ENCODE measurements at places on chromosomes 13 and 19.

- no peak for DNase-seq
Measured at GRCh38 chr13:24863748-24864540, 100.0 kb downstream of the RNF17 start.

GRCh38 chr13:112972867-112973576, 4.0 kb downstream of the MCF2L start:
- DNase-seq, result no peak

GRCh38 chr19:49999371-50000010, 25.7 kb downstream of the VRK3 start:
- DNase-seq, result no peak

DNA sequence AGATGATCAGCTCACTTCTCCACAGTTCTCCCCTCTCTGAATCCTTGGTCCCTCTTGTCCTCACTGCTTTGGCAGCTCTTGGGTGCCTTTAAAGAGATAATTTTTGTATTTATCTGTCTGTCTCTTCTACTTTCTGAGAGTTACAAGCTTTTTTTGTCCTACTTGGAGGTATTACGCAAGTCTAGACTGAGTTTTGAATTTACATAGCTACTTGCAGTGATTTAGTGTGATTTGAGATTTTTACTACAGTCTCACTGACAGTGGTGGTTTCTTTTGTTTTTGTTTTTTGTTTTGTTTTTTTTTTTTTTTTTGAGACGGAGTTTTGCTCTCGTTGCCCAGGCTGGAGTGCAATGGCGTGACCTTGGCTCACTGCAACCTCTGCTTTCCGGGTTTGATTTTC, 22.1 kb downstream of the URI1 start:
- DNase-seq, result no peak

DNA sequence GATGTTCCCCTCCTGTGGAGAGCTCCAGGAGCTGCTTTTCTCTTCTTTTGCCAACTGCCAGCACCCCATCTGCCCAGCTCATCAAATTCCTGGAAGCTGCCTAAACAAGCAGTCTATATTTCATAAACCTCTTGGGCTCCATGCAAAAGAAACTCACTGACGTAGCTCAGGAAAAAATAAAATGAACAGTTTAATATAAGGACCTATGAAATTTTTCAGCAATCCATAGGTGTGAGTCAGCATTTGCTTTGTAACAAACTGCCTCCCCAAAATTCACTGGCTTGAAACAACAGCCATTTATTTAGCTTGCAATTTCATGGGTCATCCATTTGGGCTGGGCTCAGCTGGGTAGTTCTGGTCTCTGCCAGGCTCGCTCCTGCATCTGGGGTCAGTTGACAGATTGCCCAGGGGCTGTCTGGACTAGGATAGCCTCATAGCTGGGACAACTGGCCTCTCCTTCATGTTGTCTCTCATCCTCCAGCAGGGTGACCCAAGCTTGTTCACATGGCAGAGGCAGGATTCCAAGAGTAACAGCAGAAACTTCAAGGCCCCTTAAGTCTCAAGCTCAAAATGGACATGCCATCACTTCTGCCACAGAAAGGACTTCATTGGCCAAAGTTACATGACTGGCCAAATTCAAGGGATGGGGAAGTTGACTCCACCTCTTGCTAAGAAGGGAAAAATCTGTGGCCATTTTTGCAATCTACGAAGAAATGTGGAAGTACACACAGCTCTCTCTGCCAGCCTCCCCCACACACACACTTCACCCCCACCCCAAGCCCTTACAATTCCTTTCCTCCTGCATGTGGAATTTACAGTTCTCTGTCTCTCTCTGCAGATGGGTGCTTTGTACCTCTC, 7.9 kb upstream of the PVR start:
- no peak for DNase-seq

DNA sequence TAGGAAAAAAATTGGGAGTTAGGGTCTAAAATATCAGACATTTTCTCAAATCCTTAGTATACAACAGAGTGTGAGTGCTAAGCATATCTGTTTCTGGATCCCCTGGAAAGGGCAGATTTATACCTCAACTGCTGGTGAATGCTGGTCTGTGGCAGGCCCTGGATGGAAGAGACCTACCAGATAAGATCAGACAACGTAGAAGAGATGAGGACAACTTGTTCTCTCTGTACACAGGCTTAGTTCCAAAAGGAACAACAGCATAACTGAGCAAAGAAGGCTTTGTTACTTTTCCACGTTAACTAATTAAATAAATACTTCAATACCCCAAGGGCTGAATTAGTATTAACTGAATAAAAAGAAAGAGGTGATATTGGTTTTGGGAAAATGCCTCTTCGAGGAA, 1277.3 kb downstream of the SLITRK5 start:
- no peak for DNase-seq

DNA sequence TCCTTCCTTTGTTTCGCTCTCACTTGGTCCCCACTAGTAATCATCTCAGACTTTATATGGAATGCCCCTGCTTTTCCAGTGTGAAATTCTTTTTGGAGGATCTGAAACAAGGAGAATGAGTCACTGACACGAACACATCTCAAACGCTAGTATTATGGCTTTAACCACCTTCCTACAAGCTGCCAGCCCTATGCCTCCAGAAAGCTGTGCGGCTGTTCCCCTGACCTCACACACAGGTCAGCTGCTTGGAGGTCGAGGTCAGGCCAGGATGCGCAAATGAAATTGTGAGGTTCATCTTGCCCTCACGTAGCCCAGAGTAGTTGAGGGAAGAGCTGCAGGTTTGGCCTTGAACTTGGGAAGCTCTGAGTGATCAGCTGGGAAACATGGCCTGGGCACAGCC, 449.8 kb downstream of the FGF9 start:
- no peak for DNase-seq
